ENCODE measurements at places on chromosomes 2 and 18.

GRCh38 chr2:164839914-164840457 lies 1.6 kb downstream of the COBLL1 start:
- DNase-seq: no peak

DNA sequence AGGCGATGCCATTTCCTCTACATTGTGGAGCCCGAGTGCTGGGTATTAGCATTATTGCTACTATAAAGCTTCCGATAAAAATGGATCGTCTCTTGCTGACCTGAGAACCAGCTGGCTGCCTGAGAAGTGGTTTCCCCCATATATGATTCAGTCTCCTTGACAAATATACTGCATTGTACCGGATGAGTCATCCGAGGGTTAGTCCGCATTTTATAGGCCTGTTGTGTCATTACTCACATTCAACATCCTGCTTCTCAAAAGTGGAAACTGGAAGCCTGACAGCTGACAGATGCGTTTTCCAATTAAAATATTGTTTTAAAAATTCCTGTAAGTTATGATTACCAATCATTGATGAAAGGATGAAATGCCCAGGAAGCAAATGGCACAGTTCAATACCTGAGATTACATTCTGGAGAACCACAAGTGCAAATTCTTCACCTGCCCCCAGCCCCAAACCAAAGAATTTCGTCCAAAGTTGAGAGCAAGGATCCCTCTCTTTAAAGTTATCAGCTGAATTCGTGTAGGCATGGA lies 65.7 kb downstream of the SPRED2 start:
- peak; percentile 46 for DNase-seq

- DNase-seq: peak; percentile 75
These were observed 6.7 kb upstream of the ADCY3 start for GRCh38 chr2:24926602-24927252.

GRCh38 chr2:222398446-222398885 lies 25.9 kb upstream of the SGPP2 start:
- no peak for DNase-seq

- DNase-seq: no peak
These were observed 142.7 kb upstream of the CREB1 start for GRCh38 chr2:207387001-207387571.

DNA sequence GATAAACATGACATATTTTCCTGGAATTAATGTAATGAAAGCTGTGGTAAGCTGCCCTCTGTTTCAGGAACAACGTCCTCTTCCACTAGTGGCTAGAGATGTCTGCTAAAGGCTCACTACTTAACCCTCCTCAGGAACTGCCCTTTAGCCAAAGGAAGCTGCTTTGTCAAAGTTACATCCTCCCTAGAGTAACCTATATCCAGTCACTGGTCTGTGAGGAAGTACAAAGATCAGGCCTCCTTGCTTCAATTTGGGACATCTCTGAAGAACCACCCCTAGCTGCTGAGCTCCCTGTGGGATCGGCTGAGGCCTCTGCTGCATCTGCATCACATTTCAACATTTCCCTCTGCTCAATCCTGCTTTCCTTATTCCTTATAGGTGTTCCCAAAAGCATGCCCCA lies 107.8 kb downstream of the PRELID3A start:
- DNase-seq: peak; percentile 15

GRCh38 chr2:86552889-86553288 lies 10.4 kb downstream of the CHMP3 start:
- DNase-seq: no peak

DNA sequence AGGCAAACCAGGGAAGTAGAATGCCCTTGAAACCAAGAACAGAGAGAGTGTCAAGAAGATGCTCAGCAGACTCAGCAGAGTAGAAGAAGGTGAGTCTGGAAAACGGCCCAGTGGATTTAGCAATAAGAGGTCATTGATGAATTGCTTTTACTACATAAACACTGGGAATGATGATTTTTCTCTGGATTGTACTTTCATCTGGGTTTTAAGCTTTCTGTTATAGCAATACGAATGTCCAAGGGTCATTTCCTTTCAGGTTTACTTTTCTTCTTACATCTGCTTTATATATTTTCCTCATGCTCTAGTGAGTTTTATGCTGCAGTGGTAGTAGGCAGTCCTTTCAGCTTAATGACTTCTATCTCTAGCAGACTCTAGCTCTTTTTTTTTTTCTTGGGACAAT lies 16.9 kb downstream of the EML6 start:
- DNase-seq: no peak

- DNase-seq: no peak
These were observed 267.1 kb downstream of the PRKCE start for GRCh38 chr2:45918463-45919159.

DNA sequence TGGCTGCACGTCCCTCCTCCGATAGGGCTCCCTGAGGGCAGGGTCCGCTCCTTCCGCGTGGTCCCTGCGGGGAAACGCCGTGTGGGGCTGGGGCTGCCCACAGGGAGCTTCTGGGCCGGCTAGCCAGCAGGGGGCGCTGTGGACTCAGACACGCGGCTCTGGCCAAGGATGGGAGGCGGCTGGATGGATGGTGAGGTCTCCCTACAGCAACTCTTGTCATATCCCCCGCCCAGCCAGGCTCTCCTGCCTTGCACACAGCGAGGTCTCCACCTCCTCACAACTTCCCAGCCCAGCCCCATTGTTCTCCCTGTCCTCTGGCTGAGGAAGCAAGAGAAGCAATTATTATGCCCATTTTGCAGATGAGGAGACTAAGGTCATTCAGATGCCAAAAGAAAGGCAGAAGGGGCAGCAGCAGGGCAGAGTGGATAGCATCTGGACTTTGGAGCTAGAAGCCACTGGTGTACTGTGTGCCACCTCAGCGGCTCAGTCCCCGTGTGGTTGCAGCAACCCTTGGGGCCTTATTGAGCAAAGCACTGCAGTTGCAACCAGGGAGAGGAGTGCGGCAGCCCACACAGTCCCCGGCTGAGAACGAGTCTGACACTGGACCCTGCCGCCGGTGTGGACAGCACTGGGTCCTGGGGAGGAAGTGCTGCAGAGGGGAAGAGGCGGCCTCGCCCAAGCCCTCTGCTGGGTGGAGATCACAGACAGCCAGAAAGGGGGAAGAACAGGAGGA lies 99.0 kb downstream of the ZFP36L2 start:
- peak; percentile 41 for DNase-seq

DNA sequence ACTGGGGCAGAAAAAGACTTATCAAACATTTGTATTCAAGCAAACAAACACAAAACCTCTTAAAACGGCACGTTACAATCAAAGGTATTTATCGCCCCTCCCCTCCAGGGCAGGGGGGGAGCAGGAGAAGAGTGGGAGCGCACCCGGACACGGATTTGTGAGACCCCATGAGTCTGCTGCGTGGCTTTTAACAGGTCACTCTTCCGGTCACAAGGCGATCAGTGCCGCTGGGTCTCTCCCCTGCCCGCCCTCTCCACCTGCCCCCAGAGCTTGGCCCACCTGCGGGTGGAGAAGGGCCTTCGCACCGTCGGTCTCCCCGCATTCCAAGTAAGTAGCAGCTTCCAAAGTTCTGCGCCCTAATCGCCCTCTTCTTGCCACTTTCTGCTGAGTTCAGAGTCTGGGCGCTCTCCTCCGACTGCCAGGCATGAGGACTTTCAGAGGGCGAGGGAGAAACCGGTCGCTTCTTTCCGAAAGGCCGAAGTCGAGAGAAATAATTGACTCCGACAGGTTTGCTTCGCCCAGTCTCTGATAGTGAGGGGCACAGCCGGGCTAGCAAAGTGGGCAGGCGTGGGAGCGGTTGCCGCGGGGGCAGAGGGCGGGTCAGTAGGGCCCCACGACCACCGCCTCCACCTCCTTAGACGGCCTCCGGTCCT lies 800 bp downstream of the RPRM start:
- peak; percentile 30 for DNase-seq

- no peak for DNase-seq
These were observed 3.0 kb downstream of the ASPRV1 start for GRCh38 chr2:69958480-69958879.

DNA sequence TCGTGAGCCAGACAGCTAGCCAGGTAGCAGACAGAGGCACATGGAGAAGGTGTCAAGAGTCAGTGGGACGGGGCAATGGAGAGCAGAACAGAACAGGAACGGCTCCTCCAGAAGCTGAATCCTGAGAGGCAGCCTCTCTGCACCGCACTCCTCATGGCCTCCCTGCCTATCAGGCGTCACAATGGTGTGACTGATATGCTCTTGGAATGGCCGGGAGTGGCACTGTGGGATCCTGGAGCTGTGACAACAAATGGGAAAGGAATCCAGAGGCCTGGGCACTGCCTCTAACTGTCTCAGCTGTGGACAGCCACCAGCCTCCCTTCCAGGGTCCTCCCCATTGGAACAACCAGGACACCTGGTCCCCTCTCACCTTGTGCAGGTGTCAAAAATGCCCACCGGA lies 89.1 kb upstream of the ID2 start:
- no peak for DNase-seq

DNA sequence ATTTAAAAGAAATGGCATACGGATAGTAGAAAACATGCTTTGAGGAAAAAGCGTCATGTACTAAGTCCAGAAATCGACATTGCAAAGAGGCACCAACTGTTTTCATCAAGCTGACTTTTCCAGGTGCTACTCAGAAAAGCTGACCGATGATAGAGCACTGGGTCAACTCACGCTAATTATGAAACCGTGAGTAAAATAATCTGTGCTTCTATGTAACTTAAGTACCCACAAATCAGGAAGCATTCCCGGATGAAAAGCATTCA lies 353 bp upstream of the NUP35 start:
- no peak for DNase-seq

DNA sequence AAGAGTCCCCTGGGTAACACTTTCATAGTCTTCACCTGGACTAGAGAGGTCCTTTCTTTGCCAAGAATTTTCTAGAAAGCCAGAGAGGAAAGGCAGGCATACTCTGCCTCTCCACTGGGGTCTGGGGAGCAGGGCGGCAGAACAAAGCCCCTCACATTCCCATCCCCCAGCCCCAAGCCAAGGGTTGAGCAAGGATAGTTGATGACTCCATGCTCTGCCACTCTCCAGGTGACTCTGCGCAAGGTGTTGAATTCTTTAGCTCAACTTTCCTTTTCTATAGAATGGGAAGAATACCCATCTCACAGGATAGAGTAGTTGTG lies 2.9 kb upstream of the GDF7 start:
- DNase-seq: no peak

DNA sequence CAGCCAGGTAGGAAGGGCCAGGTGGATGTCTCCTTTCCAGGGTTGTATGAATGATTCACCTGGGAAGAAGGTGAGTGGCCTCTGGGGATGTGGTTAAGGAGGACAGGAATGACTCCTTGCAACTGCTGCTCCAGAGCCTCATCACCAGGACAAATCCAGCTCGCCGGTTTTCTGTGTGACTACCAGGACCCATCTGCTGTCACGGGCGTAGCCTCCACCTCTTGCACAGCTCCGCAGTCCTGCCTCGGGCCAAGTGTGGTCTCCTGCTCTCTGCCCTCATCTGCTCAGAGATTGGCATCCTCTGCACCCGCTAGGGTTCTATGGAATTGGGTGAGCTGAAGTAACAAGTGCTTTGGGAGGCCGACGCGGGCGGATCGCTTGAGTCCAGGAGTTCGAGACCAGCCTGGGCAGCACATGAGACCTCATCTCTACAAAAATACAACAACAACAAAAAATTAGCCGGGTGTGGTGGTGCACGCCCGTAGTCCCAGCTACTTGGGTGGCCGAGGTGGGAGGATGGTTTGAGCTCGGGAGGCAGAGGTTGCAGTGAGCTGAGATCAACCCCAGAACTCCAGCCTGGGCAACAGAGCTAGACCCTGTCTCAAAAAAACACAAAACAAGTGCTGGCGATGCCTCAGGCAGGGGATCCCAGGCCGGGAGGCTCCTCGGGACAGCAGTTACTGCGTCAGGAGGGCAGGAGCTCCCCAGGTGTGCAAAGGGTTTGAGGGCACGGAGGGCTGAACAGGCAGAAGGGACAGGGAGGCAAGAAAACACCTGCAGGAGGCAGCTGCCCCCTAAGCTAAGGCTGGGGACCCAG lies 831 bp upstream of the D2HGDH start:
- no peak for DNase-seq

- peak; percentile 35 for DNase-seq
These were observed 69.9 kb downstream of the TRIP12 start for GRCh38 chr2:229851870-229852269.

- DNase-seq: no peak
These were observed 283.6 kb downstream of the DYSF start for GRCh38 chr2:71736986-71737385.

DNA sequence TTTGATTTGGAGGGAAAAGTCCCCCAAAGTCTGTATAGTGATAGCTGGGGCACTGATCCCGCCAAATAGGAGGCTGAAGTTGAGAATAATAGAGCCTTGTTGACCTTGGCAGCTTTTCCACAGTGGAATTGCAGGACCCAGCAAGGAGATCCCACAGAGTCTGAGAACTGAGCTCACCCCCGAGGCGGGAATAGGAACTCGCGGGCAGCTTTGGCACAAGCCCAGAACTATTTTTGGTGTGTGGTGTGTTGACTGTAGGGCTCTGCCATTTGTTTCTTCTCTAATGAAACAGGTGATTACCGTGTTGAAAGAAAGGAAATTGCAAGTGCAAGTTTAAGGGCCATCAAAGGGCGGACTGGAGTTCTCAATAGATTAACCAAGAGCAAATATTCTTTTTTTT lies 34.0 kb downstream of the SH3RF3 start:
- DNase-seq: no peak

- no peak for DNase-seq
These were observed 2798.0 kb upstream of the TEKT4 start for GRCh38 chr2:92073036-92073814.

DNA sequence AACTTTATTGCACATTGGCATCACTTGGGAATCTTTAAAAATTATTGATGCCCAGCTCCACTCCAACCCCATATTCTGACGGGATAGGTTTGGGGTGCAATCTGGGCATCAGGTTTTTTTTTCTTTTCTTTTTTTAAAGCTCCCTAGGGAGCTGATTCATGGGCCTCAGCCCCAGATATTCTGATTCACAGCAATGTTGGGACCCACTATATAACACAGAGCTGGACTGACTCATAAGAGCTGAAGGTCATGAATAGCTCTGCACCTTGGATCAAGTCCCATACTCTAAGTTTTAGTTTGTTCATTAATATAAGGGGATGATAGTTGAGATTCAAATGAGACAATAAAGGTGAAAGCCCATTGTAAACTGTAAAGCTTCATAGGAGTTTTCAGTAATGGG lies 191.1 kb upstream of the REV1 start:
- DNase-seq: no peak

GRCh38 chr2:27236626-27237025 lies 19.5 kb downstream of the CAD start:
- no peak for DNase-seq

DNA sequence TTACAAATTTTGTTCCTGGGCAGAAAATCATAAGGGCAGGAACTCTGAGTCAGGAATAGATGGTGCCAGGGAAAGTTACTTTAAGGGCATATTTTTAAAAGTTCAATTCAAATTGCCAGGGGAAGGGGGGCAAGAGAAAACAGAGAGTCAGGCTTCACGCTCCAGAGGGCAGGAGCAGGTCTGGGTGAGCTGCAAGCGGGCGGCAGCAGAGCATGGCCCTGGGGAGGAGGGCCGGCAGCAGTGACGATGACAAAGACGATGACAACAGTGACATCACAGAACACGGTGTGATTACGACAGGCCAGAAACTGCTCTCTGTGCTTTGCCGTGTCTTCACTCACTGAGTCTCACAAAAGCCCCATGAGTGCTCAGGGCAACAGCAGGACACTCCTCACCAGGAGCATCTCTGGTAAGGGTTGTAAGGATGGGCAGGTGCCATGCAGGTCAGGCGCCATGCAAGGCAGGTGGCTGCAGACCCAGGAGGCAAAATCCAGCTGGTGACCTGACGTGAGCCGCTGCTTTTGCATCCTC lies 23.3 kb downstream of the CHST10 start:
- peak; percentile 24 for DNase-seq
